ENCODE measurements at places on chromosomes 11 and 22.

DNA sequence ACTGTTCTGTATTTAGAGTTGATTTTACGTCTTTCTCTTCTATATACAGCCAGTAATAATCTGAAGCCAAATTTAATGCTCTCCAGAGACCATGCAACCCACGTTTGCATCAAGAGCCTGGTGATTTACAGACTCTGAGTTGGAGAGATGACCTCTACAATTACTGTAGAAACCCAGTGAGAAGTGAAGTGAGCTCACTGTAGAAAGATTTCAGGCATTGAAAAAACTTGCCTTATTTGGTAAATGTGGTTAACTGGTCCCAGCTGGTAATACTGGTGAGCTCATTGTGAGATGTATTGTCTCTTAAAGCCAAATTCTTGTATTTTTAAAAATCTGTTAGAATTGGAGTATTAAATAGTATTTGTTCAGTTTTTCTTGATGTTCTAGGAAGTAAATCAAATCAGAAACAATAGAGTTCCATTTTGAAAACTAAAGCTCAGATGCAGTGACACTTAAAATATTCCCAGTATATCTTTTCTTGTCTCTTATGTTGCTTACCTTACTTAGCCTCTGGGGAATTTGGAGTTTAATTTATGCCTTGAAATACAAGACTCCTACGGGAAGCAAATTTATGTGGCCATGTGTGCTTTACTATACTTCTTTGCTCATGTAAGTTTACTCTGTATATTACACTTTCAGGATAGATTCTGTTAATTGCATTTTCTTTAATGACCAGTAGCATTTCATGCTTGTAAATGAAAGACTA lies 189.9 kb downstream of the ARHGAP42 start:
- no peak for DNase-seq

GRCh38 chr11:45285930-45286632 lies at the start of gene SYT13:
Gene SYT13, minus strand, starts transcription at chr11:45286341. Its CDS starts 134 bp downstream, at chr11:45286207.
- no peak for DNase-seq

- DNase-seq: no peak
Measured at GRCh38 chr11:36751335-36751781, 153.3 kb upstream of the RAG2 start.

DNA sequence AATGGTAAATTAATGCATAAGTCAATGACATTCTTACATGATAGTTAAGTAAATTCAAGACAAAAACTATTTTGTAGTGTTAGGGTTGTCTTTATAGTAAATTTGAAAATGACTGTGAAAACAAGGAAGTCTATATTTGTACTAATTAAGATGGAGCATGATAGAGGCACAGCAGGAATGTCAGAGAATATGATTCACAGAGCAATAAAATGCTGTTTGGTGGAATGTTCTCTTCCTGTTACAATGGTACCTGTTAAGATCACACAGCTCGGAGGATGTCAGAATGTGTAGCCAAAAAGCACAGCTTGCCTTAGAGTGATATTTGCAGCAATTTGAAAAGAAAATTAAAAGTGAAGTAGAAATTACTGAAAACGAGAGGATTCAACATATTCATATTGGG lies 2339.7 kb upstream of the RAG2 start:
- DNase-seq: no peak

DNA sequence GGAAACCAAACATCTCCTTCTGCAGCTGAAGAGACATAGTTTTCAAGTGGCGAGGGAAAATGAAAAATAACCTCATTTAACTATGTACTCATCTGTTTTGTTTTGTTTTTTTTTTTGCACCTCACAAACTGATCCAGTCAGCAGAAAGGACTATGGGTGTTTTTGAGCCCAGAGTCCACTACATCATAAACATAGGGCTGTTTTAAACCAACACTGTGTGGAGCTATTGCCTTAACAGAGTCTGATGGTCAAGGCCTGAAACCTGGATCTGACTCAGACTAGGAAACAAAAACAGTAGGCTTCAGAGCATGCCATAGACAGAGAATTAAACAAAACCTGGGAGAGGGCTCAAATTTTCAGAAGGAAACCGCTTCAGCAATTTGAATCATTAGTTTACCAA lies 99.3 kb upstream of the FSHB start:
- DNase-seq: no peak

- no peak for DNase-seq
Measured at GRCh38 chr22:31279327-31279669, 13.0 kb downstream of the PIK3IP1 start.

GRCh38 chr11:109856928-109857327 lies 236.3 kb upstream of the ZC3H12C start:
- no peak for DNase-seq

- DNase-seq: no peak
Measured at GRCh38 chr11:106021181-106021966, 666 bp downstream of the MSANTD4 start.

- peak; percentile 38 for DNase-seq
Measured at GRCh38 chr11:95337175-95337957, 106.4 kb upstream of the SESN3 start.

- no peak for DNase-seq
Measured at GRCh38 chr11:101686514-101686913, 102.7 kb upstream of the TRPC6 start.

- DNase-seq: no peak
Measured at GRCh38 chr11:64936539-64936938, 846 bp upstream of the GPHA2 start.

DNA sequence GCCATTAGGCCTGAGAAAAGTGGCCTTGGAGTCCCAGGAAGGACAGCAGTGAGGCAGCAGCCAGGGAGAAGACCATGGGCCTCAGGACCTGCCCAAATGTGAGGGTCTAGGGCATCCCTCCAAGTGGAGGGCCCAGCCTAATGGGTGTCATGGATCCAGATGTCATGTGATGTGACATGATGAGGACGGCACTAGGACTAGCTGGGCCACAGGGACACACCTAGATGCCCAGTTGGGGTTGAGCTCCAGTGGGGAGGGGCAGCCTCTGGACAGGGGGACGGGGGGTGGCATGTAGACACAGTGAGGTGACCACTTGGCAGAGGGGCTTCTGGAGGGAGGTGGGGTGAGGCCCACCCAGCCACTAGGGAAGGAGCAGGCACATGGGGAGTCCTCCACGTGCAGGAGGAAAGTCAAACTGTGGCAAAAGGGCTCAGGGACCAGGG lies 5.4 kb downstream of the SCARF2 start:
- no peak for DNase-seq

- no peak for DNase-seq
Measured at GRCh38 chr11:7636350-7636749, 37.0 kb downstream of the CYB5R2 start.

DNA sequence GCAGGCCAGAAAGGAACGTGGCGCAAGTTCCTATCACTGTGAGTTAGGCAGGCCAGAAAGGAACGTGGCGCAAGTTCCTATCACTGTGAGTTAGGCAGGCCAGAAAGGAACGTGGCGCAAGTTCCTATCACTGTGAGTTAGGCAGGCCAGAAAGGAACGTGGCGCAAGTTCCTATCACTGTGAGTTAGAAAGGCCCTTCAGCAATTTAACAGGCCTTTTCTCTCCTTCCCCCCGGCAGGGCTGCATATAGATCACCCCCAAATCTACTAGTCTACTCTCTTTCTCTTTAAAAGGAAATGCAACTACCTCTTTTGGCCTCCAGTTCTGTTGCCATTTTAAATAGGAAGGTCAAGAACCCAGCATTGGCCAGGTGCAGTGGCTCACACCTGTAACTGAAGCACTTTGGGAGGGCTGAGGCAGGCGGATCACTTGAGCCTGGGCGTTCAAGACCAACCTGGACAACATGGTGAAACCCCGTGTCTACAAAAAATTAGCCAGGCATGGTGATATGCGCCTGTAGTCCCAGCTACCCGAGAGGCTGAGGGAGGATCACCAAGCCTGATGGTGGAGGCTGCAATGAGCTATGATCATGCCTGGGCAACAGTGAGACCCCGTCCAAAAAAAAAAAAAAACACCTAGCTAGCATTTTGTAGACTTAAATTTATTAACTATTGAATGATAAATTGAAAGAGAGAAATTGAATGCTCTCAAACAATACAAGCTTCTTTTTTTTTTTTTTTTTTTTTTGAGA lies 14.9 kb downstream of the FAM118B start:
- no peak for DNase-seq

GRCh38 chr11:132427611-132428010 lies 1057.2 kb downstream of the NTM start:
- no peak for DNase-seq

DNA sequence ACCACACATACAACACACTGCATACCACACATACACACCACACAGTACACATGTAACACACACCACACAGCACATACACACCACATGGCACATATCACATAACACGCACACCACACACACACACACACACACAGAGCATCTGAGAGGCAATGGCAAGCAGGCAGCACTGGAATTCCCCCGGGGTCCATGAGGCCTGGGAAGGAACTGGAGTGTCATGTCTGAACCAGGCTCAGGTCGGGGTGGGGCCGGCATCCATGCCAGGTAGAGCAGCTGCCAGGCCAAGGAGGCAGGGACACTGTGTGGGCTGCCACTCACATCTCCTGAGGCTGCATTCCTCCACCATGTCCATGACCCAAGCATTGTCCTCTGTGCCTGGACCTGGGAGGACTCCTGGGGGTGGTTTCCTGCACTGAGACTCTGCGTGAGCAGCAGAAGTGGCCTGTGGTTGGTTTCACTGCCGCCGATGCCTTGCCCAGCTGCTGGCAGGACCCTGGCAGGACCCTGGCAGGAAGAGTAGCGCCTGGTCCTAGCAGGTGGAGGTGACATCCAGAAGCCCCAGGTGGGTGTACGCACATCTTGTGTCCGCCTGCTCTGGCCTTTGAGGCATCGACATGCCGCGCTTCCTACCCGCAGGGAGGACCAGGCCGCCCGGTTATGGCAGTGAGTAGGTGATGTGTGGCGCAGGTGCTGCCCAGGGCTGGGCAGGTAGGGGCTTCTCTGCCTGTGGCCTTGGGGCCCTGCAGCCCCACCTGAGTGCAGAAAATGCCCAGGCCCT lies 1280.4 kb downstream of the TBC1D22A start:
- DNase-seq: no peak

GRCh38 chr11:83827940-83828554 lies 541.9 kb upstream of the CCDC90B start:
- DNase-seq: peak; percentile 20

- no peak for DNase-seq
Measured at GRCh38 chr22:19546680-19547079, 22.5 kb upstream of the CLDN5 start.

GRCh38 chr11:113695207-113695606 lies 10.9 kb downstream of the TMPRSS5 start:
- DNase-seq: peak; percentile 17

DNA sequence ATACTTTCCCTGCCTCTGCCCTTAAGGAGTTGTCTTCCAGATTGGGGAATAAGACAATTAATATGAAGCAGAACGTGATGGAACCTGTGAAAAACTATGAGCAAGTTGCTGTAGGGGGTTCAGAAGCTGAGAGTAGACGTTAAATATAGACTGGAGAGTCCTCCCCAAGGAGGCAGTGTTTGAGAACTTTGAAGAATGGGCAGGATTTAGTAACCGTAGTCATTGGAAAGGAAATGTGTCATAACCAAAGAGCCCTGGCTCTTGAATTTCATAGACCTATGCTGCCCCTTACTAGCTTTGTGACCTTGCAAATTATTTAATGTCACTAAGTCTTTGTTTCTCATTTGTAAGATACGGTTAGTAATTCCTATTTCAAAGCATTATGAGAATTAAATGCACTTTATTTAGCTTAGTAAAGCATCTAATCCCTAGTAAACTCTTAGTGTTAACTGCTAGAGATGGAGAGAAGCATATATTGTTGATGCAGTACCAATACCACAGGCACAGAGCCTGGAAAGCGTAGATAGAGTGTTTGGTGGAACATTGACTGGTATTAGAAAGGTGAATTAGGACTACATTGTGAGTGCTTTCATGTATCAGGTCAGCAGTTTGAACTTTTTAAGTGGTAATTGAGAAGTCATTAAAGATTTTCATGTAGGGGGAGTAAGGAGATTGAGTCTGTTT lies 54.1 kb downstream of the MCAM start:
- DNase-seq: peak; percentile 78

DNA sequence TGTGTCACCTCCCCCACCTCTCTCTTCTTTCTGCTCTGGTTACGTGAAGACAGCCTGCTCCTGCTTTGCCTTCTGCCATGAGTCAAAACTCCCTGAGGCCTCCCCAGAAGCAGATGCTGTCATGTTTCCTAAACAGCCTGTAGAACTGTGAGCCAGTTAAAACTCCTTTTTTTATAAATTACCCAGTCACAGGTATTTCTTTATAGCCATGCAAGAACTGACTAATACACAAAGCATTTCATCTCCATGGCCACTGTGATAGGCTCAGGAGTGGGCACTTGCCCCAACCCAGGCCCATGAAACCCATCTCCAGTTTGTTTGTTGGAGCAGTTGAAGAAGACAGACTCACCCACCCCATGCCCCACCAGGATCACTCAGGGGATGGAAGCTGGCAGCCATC lies 253.3 kb upstream of the ISX start:
- DNase-seq: no peak

- no peak for DNase-seq
Measured at GRCh38 chr11:123628936-123629683, 25.3 kb downstream of the SCN3B start.

DNA sequence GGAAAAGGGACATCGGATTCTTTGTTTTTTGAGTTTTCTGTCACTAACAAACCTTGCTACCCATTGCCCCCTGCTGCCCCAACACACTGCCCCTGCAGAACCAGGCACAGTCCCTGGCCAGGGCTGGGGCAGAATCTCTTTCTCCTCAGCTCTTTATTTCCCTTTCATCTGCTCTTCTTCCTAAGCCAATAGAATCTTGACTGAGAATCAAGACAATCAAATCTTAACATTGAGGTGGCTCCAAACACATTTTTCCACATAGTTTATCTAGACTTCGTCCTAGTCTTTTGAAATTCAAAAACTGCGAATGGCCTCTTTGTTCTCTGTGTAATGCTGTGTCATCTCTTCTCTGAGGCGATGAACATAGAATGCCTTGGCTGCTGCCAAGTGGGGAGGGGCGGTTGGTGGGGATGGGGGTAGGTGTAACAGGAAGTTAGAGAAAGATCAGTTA lies 16.1 kb upstream of the NTM start:
- no peak for DNase-seq

DNA sequence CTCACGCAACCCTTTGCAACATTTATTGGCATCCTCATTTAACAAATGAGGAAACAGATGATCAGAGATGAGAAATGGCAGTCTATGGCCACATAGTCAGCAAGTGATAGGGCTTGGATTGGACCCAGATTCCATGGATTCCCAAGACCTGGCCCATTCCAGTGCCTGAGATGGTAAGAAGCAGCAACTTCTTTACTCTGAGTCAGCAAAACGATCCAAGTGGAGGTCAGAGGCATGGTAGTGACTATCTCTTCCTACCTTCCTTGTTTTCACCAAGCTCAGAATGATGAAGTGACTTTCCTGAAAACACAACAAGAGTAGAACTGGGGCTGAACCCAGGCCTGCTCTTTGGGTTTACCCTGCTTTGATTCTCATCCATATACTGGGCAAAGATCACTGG lies 293.1 kb downstream of the TENM4 start:
- no peak for DNase-seq
